Fibroblast of skin of left biceps (primary cell): ENCODE measurements at places on chromosomes 2 and 18.

DNA sequence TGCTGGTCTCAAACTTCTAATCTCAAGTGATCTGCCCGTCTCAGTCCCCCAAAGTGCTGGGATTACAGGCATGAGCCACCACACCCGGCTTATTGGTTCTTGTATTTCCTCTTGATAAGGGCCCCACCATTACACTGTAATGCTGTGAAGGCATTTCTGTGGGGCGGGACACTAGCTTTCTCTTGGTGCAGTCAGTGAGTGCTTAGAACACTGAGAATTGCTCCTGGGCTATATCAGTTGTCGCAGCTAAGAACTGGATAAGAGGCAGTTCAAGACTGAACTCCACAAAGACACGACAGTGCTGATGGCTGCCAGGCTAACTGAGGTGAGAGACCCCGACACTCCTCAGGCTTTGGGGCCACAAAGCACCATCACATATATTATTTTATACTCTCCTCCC, 2.1 kb downstream of the KHK start:
- DNase-seq: no peak

DNA sequence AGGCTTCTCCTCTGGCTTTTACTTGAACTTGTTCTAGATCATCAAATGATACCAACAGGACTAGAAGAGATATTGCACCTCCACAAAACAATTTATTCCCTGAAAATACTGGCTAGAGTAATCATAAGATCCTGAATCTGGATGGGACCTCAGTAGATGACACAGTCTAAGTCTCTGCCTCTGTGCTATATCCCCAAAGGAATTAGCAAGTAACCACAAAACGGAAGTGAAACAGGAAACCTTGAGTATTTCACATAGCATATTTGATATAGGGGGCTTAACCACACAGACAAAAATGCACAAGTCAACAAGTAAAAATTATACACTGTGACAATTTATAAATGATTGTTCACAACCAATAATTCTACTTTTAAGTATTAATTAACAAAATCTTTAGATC, 456.9 kb upstream of the TNP1 start:
- DNase-seq: no peak

- DNase-seq: no peak
Measured at GRCh38 chr2:136207665-136208064, 89.7 kb upstream of the CXCR4 start.

- no peak for DNase-seq
Measured at GRCh38 chr2:238729261-238729935, 118.5 kb upstream of the TWIST2 start.

GRCh38 chr2:99698896-99699295, 209.1 kb upstream of the REV1 start:
- DNase-seq: peak; percentile 49

- DNase-seq: no peak
Measured at GRCh38 chr2:100713106-100713505, 106.8 kb upstream of the NPAS2 start.

- DNase-seq: no peak
Measured at GRCh38 chr2:167965907-167966761, 281.3 kb downstream of the STK39 start.

DNA sequence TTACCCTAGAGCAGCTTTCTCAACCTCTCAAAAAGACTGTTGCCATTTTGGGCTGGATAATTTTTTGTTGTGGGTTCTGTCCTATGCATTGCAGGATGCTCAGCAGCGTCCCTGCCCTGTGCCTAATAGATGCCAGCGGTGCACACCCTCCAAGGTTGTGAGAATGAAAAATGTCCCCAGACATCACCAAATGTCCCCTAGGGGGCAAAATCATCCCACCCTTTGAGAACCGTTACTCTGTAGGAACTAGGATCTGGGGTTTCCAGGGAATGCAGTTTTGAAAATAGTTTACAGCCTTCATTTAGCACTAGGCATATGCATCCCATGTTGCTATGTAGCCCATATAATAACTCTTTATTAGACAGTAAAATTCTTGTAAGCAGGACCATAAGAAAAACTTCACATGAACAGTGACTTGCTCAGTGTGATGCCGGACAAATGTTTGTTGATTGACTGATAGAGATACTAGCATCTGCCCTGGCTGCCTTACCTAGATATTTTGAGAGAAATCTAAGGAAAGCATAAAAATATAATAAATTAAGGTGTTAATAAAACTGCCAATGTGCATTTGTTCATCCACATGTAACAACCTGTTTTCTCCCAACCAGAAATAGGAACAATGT, 79.2 kb upstream of the EPC2 start:
- DNase-seq: no peak

DNA sequence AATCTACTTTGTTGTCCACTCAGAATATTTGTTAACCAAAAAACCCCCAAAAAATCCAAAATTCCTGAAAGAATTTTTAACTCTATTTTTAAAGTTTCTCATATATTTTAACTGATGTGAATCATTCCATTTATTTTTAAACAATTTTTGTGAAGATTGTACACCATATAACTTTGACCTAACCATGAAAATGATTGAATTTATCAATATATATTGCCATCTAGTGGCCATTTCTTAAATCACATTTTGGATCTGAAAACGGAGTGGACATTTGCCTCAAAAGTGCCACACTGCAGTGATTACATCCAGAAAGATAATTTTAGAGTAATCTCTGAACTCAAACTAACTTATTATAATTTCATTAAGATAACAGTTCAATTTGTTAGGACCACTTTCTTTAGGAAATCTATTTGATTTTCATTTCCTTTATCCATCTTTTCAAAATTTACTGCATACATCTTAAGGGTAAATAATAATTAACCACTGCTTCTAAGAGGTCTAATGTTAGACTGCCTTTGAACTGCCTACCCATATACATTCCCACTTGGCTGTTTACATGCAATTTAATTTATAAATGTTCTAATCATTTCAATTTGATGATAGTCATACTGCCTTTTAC, 71.1 kb downstream of the DSC3 start:
- no peak for DNase-seq

- no peak for DNase-seq
Measured at GRCh38 chr18:77035380-77036187, 97.0 kb downstream of the MBP start.

DNA sequence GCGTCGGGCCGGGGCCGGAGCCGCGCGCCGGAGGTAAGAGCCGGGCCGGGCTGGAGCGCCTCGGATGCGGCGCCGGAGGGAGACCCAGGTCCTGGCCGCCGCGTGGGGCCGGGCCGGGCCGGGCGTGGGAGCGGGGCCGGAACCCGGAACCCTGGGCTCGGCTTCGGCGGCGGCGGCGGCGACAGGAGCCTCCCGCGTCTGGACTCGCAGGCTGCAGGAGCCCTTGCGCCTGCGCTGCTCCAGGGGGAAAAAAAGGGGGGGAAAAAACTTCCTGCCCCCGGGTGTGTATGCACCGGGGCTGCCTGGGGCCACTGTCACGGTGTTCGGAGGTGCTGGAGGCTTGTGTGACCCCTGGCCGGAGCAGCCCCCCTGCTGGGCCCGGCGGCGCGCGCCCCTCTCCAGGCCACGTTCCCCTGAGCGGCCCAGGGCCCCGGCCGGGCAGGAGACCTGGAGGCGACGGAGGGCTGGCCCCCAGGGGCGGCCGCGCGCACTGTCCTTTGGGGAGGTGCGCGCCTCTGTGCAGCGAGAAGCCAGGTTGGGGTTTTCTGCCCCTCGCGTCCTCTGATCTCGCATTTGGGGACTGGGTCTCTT, 864 bp downstream of the KLHL29 start:
- no peak for DNase-seq

DNA sequence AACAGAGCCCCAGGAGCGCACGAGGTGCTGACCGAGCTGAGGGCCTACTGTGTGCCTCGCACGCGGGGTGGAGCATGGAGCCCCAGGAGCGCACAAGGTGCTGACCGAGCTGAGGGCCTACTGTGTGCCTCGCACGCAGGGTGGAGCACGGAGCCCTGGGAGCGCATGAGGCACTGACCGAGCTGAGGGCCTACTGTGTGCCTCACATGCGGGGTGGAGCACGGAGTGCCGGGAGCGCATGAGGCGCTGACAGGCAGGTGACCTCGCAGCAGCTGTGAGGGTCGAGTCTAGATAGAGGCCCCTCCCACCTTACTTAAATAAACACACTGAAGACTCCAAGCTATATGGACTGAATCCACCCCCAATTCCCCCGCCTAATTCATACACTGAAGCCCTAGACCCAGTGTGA, 60.3 kb downstream of the EIPR1 start:
- DNase-seq: no peak

GRCh38 chr2:222174450-222174849, 124.3 kb downstream of the PAX3 start:
- no peak for DNase-seq

- no peak for DNase-seq
Measured at GRCh38 chr2:223797811-223798721, 39.3 kb downstream of the AP1S3 start.

DNA sequence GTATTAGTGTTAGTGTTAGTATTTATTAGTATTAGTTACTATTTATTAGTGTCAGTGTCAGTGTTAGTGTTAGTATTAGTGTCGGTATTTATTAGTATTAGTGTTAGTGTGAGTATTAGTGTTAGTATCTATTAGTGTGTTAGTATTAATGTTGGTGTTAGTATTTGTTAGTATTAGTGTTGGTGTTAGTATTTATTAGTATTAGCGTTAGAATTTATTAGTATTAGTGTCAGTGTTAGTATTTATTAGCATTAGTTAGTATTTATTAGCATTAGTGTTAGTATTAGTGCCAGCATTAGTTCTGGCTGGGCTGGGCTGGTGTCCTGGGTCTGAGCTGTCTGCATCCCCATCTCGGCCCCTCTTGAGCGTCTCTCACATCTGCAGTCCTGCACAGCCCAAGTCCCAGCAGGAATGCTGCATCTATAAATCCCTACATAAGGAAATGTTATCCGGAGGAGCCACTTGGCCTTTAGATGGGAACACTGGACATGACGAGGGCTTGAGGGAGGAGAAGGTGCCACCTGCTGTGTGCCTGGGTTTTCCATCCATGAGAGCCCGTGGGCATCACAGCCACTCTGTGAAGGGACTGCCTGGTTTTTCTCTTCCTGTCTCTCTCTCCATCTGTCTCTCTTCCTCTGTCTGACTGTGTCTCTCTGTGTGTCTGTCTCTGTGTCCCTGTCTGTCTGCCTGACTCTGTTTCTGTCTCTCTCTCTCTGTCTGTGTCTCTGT, 33.6 kb downstream of the TWIST2 start:
- DNase-seq: no peak

DNA sequence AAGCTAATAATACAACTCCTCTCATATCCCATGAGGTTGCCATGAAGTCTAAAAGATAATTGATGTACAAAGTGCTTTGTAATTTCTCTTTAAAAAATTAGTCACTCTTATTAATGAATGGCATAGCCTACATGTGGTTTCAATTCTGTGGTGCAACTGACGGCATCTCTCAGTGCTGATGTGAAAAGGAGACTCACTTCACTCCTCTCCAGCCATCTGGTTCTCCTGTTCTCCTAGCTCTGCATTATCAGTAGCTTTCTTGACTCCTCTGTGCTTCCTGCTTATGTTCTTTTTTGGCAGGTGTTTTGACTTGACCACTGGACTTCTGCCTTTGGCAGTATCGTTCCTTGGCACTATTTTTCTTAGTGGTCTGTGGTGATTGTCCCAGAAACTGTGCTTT, 134.9 kb upstream of the ZFP36L2 start:
- no peak for DNase-seq

DNA sequence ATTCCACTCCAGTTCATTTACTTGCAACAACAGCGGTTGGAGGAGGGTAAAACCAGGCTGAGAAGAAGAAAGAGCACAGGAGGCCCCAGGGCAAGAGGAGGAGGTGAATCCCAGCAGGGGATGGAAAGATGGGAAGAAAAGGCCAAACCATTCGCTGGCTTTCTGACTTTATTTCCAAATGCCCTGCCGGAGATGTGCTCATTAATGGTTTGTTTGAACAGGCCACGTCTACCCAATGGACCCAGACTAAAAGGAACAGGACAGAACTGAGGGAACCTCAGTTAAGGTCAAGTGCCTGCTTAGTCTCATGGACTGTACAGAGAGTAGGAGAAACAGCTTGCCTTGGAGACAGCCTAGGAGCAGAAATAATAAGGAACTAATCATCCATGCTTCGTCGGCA, 121.6 kb upstream of the NDUFV2 start:
- no peak for DNase-seq

DNA sequence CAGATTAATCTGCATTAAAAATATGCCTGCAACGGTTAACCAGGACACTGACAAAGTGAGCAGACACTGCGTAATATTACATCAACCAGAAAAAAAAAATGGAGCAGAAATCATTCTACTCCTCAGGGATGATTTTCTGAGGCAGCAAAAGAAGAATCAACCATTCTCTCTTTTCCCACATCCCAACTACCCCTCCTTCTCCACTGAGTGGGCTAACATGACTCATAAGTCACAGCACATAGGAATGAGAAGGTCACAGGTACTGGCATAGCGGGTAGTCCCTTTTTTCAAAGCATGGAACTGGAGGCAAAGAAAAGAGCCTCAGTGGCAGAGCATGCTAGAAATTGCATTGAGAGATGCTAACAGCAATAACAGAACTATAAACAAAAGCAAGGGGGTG, 54.3 kb upstream of the TSPYL6 start:
- DNase-seq: no peak

DNA sequence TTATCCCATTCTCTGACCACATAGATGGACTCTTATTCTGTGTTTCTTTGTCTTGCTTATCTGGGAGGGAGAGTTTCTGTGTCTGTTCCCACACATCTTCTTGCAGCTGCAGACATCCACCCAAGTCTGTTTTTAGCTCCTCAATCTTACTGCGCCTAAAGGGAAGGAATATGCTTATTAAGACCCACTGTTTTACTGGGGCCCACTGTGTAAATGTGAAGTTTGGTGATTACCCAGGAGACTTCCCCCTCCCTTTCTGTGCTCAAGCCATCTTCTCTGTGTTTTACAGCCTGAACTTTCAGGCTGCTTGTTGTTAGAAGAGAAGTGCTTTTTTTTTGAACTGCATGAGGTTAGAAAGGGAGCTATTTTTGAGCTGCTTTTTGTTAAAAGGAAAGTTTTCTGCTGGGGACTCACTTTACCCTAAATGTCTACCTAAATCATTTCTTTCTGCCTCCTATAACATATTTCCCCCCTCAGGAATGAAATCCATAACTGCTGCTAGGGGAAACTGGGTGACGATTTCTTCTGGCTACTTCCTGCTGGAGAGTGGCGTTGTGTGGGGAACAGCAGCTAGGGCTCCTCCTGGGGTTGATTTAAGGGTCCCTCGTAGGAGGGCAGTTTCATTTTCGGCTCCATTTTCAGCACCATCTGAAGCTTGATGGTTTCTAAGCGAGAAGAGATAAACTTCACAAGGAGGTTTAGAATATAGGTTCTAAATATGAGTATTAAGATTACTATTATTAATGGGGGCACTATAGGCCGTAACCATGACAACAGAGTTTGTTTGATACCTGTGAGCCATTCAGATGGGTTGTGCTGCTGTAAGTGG, 39.5 kb upstream of the GMCL1 start:
- DNase-seq: no peak

DNA sequence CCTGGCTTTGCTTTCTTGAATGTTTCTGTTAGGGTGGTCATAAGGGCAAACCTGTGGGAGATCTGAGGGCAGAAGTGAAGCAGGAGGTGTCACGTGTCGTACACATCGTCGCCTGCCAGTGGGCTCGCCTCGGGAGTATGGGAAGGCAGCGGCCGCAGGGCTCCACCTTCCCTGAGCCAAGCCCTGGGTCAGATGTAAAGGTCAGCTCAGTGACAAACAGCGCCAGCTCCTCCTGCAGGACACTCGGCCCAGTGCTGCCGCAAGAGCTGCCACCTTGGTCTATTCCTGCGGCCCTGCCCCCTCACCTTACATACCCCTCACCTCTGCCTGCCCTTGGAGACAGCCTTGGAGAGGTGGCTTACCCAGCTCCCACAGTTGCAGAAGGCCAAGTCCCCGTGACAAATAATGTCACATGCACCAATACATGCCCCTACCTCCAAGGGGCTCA, 64.2 kb downstream of the PSMG2 start:
- no peak for DNase-seq

- no peak for DNase-seq
Measured at GRCh38 chr2:220478305-220479058, 851.1 kb downstream of the SLC4A3 start.
